ENCODE measurements at places on chromosomes 2 and 18.

DNA sequence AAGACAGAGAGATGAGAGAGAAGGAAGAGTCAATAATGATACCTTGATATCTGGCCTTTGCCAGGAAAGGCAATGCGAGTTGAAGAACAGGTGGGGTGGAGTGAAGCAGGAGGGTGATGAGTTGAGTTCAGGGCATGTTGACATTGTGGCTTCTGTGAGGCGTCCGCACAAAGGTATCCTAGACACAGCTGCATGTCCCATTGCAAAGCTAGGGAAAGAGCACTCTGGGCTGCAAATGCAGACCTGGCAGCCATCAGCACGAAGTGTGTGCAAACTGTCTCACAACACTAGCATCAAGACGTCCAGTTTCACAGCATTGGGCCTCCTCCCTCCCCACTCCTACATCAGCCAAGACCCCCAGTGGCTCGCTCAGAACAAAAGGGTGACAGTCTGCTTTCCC is 36.1 kb downstream of the TEX51 start:
- no peak for DNase-seq

DNA sequence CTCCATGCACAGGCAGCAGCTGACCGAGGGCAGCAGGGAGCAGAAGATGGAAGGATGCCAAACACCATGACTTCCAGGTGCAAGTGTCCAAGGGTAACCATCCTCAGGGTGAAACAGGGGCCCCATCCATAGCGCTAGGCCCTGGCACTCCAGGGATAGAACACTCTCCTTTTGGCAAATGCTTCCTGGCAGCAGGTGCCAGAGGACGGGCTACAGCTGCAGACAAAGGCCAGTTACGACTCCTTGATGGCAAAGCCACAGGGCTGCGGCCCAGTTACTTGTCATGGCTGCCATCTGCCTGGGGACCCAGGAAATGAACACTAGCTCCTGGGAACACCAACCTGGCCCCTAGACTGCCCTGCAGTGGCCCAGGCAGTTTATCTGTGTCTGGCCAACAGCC is 178.8 kb downstream of the TMEM163 start:
- no peak for DNase-seq

- DNase-seq: no peak
Measured at GRCh38 chr2:203972066-203972465, 35.5 kb downstream of the ICOS start.

GRCh38 chr2:227785293-227785692 is 28.3 kb upstream of the CCL20 start:
- no peak for DNase-seq

- no peak for DNase-seq
Measured at GRCh38 chr2:217617616-217618022, 385.2 kb downstream of the TNS1 start.

DNA sequence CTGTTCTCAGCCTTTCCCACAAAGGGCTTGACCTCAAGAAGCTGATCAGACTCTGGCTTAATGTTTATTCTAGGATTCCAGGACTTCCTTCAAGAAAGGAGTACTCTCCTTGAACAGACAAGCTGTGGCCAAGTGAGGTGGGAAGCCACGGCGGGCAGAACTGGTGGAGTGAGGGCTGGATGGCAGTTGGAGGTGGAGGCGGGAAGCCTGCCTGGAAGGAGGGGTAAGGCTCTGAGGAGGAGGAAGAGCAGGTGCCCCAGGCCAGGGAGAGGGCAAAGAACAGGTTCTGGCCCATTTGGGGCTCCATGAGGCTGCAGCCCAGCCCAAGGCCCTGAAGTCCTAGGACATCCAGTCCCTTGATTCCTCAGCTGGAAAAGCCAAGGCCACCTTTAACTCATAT is 143.9 kb downstream of the CYP26B1 start:
- DNase-seq: no peak

GRCh38 chr2:9333591-9334171 is 89.6 kb downstream of the ITGB1BP1 start:
- DNase-seq: peak; percentile 3

DNA sequence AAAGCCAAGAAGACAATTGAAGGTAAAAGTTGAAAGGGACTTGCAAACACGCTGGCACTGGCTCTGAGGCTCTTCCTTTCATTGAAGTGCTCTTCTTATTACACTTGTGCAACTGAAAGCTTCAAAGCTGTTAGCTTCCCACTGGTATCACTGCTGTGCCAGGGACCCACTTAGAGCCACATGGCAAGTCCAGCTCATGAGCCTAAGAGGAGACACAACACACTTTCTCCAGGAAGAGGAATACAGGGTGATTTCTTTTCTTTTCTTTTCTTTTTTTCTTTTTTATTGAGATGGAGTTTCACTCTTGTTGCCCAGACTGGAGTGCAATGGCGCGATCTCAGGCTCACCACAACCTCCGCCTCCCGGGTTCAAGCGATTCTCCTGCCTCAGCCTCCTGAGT is 218.2 kb downstream of the ATAD2B start:
- DNase-seq: no peak

DNA sequence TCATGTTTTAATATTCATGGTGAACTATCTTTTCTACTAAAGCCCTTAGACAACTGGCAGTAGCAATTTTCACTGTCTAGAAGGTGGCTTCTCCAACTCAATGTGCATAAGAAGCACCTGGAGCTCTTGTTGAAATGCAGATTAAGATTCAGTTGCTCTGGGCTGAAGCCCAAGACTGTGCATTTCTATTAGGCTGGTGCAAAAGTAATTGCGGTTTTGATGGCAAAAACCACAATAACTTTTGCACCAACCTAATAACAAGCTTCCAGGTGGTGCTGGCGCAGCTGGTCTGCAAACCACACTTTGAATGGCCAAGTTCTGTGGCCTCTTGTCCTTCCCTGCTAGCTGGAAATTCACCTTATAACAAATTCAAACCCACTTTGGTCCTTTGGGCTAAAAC is 26.7 kb upstream of the VPS54 start:
- DNase-seq: no peak

GRCh38 chr2:170122883-170123547 is 54.9 kb upstream of the MYO3B start:
- DNase-seq: no peak
